Fibroblast of skin of left quadriceps (primary cell): ENCODE measurements at places on chromosomes 5 and 9.

DNA sequence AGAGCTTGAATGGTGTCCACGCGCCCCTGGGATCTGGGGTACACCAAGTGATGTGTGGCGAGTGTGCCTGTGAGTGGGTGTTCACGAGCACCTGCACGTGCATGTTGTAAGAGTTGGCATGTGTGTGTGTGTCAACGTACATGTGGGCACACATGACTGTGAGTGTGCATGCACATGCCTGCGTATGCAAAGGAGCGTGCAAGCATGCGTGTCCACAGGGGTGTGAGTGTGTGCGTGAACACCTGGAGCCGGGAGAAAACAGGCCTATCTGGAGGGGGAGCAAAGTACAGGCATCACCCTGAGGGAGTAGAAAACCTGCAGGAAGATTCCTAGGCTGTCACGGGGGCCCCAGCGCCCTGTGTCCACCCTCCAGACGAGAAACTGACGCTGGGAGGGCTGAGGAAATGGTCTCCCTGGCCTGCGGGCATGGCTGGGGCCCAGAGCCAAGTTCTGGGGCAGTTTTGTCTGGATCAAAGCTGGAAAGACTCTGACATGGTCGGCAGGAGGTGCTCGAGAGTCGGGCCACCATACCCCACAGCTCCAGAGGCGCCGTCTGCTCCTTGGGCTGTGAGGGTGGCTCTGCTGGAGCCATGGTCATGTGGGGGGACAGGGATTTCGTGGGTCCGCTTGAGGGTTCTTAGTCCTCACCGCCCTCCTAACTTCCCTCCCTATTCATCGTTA is 31.8 kb downstream of the PTGES start:
- no peak for DNase-seq

DNA sequence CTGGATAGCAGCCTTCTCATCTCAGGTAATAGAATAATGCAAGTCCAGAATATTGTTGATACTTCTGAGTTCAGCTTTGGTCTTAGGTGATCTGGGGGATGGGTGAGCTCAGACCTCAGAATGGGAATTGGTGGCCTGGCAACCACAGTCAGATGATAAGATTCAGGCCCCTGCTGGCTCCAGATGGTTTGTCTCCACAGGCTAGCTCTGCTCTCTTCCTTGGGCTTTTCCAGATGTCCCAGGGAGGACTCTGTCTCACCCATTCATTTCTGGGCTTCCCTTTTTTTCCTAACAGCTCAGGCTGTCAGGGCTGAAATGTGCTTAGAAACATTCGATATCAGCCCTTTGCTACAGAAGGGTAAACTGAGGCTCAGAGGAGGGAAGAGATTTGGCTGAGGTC is 17.6 kb upstream of the TNFSF15 start:
- no peak for DNase-seq

DNA sequence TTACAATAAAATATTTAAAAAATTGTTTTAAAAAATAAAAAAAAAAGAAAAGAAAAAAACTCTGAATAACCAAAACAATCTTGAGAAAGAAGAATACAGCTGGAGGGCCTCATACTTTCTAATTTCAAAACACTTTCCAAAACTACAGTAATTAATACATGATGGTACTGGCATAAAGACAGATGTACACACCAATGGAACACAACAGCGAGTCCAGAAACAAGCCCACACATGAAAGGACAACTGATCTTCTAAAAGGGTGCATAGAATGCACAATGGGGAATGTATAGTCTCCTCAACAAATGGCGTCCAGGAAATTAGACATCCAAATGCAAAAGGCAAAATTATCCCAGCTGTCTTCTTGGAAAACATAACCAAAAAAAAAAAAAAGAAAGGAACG is 99.6 kb downstream of the LURAP1L start:
- no peak for DNase-seq

GRCh38 chr9:105171589-105171988 is 72.9 kb upstream of the SLC44A1 start:
- DNase-seq: no peak

- peak; percentile 78 for DNase-seq
These were observed 38.7 kb downstream of the SCAMP1 start for GRCh38 chr5:78399116-78399515.
